HS-27A (cell line): ENCODE measurements at places on chromosomes 3 and 15.

DNA sequence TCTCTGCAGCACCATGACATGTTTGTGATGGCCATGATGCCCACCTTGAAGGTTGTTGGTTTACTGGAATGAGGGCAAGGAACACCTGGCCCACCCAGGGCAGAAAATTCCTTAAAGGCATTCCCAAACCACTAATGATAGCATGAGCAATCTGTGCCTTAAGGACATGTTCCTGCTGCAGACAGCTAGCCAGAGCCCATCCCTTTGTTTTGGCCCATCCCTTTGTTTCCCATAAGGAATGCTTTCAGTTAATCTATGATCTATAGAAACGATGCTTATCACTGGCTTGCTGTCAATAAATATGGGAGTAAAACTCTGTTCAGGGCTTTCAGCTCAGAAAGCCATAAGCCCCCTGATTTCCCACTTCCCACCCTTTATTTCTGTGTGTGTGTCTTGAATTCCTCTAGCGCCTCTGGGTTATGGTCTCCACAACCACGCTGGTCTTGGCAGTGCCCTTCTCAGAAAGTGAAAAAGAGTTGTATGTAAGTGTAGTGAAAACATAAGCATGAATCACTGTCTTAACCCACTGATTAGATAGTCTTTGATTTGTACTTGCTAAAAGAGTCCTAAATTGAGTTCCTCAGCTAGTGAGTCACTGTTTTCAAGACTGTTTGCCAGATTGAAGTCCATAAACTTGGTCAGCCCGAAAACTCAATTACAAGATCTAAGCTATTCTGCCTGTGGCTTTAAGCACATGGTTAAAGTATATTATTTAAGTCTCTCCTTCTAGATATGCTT lies 19.0 kb upstream of the CCR2 start:
- DNase-seq: no peak

DNA sequence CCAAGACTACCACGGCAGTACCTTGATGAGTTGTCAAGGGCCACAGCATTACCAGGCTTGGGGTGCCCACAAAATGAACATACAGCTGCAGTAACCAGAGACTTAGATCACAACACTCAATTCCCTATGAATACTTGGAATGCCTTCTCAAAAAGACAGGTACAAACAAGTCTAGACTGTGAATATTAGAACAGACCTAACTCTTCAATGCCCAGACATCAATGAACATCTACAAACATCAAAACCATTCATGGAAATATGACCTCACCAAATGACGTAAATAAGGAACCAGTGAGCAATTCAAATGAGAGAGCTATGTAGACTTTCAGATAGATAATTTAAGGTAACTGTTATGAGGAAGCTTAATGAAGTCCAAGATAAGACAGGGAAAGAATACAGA lies 185.1 kb upstream of the POU1F1 start:
- DNase-seq: no peak

DNA sequence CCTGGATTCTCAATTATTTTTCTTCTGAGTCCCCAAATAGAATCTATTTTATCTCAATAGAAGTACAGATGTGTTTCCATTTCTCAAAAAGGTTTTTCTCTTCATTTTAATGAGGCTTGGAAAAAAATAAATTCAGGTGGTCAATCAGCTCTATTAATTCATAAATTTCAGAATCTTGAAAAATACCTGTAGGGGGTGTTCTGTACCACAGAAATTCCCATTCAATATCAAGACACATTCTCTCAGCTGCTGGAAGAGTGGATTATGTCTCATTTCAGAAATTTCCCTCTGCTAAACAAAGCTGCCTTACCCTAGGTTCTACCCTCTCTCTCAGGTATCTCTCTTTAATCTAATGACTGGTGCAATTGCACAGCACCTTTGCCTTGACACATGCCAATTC lies 1121.2 kb downstream of the SI start:
- no peak for DNase-seq

GRCh38 chr15:52797625-52798501 lies 7.7 kb upstream of the ONECUT1 start:
- no peak for DNase-seq

- no peak for DNase-seq
Observed at GRCh38 chr3:13276438-13277195, 143.5 kb downstream of the NUP210 start.
